ENCODE measurements at places on chromosomes 3 and 15.

DNA sequence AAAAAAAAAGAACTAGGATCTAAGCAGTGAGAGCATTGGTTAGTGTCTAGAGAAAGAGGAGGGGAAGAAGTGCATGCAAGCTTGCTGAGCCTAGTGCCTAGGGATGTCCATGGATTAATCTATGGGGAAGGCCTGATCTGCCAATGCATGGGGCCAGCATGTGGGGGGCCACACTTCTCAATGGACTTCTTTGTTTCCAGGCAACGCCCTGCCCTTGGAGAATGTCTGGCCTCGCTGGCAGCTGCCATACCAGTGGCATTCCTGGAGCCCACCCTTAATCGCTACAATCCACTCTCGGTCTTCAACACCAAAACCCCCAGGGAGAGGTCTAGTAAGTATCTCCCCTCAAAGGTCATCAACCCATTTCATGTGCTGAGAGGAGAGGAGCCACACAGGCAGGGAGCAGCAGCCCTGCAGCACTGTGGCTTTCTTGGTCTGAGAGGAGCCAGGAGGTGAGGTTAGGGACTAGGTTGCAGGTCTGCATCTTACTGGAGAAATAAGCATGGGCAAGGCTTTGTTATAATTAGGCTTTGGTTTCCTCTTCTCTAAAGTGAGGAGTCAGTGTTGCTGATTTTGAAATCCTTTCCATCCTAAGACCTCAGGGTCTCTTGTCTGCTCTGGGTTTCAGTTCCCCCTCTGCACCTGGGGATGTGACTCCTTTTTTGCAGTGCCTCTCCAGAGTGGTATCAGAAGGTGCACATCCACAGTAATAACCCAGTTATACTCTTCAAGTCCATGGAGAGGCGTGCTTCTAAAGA is 188.1 kb upstream of the CHRM5 start:
- no peak for DNase-seq

DNA sequence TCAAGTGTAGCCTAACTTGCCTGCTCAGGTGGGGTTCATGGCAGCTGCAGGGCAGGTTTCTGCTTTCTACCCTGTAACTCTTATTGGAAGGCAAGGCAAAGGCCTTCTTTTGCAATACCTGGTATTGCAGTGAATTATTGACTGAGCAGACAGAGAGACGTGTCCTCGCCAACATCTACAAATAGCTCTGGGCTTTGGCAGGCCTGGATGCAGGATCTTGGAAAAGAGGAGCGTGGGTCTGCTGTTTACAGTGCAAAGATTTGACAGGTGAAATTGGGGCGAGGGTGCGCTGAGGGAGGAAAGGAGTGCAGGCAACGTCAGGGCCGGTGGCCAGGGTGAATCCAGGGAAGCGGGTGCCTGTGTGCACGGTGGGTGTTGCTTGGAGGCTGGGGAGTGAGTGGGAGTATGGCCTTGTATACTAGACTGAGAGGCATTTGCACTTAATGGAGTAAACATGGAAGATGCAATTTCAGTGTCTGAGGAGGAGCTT is 44.5 kb downstream of the ST6GAL1 start:
- DNase-seq = no peak

- no peak for DNase-seq
Measured at GRCh38 chr3:142363936-142364467, 83.8 kb downstream of the XRN1 start.

DNA sequence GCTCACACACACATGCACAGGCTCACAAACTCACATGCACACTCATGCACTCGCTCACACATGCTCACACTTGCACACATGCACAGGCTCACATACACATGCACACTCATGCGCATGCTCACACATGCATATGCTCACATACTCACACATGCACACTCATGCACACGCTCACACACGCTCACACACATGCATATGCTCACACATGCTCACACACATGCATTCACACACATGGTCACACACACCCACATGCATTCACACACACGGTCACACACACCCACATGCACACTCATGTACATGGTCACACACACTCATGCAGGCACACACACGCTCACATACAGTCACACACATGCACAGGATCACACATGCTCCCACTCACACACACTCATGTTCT is 132.8 kb upstream of the SMAD3 start:
- DNase-seq = no peak

DNA sequence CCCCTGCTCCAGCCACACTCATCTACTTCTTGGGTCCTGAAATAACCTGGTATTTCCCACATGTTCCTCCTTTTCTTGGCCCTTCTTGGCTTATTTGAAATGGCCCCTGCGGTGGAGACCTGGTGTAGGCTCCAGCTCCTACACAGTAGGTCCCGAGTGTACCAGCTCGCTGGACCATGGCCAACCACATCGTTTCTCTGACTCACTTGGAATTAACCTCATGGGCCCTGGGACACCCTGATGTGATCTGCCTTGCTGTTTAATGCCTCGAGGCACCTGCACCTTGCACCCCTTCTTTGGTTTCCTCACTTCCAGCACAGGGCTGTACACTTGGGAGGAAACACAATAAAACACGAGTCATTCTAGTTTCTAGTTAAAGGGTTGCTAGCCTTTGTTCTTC is 60.3 kb downstream of the FEM1B start:
- DNase-seq = no peak

DNA sequence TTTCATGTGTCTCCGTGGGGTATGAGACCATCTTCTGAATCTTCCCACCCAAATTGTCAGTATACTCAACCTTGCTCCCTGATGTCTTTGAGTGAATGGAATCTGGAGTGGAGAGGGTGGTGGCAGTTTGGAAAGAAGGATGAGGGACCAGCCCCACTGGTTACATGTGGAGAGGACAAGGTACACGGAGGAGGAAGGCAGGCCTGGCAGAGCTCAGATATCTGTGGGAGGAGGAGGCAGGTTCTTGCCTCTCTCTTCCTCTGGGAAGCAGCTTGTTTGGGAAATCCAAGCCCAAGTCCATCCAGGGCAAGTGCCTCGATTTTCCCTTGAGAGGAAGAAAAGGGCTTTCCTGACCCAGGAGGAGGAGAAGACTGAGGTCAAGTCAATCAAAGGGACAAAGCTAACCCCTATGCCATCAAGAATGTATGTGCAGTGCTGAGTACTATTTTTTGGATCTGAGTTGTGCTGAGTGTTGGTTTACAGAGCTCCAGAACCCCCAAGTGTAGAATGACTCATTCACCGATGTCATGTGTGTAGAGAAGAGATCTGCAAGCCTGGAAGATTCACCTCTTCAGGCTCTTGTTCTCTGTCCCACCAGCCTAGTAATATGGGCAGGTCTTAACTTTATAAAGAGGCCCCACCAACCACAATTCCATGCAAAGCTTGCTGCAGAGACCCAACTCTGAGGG is 19.8 kb upstream of the LOXL1 start:
- DNase-seq = no peak

- no peak for DNase-seq
Measured at GRCh38 chr15:89475661-89476060, 20.7 kb downstream of the RHCG start.

DNA sequence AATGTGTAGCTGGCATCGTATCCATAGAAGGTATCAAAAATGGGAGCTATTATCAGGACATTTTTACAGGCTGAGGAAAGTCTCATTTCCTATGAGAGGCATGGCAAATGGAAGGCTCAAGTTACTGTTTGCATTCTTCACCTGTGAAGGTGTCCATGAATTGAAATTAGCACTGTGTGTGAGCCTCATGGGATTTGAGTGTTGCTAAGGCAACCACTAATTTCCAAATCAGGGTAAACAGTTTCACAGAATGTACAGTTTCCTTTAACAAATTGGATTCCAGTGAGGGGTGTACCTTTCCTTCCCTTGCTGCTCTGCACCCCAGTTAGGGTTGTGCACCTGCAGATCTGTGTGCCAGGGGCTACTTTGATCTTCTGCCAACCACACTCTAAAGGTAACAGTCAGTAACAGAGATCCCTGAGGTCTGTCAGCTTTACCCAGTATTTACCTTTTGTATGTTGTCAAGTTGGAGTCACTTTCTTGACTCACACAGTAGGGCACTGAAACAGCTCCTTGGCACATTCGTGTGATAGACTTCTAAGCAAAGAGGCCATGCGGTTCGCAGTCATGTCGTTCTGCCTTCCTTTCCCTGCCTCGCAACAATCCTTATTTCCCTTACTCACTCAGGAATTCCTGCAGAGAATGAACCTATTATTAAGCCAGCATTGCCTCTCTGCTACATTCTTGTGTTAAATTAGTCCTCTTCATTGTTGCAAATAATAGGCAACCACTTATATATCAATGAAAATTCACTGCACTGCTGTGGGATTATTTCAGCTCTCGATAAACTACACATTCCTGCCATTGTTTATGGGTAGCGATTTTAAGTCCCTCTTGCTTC is 129.8 kb upstream of the GBE1 start:
- no peak for DNase-seq

DNA sequence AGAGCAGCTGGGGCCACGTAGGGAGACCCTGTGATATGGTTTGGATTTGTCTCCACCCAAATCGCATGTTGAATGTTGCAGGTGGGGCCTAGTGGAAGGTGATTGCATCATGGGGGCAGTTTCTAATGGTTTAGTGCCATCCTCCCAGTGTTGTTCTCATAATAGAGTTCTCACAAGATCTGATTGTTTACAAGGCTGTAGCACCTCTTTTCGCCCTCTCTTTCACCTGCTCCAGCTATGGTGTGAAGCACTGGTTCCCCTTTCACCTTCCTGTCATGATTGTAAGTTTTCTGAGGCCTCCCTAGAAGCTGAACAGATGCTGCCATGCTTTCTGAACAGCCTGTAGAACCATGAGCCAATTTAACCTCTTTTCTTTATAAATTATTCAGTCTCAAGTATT is 198.9 kb upstream of the CBLB start:
- DNase-seq = no peak
